ENCODE measurements at places on chromosomes 1 and 21.

DNA sequence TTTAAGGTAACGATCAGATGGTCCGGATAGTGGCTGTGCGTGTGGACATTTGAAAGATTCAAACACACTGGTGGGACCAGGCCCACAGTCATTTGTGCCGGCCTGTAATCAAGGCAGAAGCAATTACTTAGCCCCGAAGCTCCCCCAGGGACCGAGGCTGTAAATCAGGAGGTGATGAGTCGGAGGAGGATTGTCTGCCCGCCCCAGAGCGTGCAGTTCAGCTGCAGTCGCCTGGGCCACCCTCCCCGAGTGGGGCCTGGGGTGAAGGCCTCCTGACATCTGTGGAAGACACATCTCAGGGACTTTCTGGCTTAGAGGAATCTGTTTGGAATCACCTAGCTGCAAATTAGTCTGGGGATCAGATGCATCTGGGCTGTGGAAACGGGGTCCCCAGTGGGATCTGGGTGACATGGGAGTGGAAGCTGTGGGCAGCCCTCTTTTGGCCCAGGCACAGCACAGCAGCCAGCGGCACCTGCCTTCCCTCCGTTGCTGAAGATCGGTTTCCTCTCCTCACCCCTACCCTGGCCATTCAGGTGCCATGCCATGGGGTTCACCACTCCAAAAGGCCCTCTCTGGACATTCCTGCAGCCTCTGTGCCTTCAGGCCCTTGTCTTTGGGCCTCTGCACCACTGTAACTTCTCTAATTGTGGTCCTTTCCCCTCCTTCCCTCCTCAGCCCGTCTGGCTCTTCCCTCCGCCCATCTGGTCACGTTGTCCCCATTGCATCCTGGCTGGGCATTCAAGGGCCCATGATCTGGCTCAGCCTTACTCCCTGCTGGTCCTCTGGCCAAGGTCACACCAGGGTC, 25.7 kb downstream of the LHX4 start:
- DNase-seq: no peak

GRCh38 chr1:183058851-183059502, 35.8 kb downstream of the LAMC1 start:
- no peak for DNase-seq

GRCh38 chr1:177669161-177669560, 300.7 kb downstream of the SEC16B start:
- no peak for DNase-seq

- DNase-seq: no peak
Measured at GRCh38 chr21:42523211-42523610, 9.6 kb downstream of the SLC37A1 start.

DNA sequence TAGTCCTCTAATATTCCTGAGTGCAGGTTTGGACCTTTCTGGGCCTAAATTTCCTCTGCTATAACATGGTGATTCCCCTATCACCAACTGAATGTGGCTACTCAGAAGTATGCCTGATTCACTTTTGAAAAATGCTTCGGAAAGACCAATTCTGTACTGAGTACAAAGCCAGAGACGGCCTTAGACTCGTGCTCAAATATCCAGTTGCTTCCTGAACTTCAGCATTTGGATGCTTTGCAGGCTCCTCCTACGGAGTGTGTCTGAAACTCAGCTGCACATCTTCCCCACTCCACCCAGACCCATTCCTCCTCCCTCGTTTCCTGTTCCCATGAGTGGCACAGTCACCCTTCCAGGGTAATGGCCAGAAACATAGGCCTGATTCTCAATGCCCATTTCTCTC, 98.4 kb upstream of the GADD45A start:
- no peak for DNase-seq

DNA sequence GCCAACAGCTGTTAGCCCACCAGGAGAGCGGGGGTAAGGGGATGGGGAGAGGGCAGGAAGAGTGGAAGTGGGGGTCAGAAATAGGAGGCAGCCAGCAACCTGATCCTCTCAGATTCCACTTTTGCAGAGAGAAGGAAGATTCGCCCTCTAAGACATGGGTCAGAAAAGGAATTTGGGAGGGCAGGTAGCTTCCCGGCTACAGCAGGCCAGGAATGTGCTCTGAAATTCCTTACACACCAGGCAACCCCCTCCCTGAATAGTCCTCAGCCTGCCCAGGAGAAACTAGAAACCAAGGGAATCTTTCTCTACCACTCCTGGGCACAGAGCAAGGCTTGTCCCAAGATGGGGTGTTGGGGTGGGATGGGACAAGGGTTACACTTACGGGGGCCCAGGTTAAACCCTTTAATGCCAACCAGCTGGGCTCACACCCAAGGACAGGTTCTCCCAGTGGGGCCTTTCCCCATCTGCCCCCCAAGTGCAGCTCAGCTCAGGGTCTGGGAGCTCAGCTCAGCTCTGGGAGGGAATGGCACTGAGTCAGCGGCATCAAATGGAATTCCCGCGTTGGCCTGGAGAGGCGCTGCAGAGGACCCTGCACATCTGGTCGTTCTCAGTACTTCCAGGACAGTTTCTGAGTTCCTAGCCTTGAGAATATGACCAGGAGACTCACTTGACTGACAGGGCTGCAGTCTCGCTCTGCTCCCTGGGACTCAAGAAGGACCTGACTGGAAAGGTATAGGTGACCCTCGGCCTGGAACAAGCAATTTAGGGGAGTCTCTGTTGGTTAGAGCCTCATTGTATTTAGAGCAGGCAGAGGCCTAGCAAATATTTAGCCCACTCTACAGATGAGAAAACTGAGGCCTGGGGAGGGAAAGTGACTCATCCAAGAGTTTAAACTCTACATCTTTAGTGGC, 761 bp downstream of the TNNT2 start:
- DNase-seq: peak; percentile 25

DNA sequence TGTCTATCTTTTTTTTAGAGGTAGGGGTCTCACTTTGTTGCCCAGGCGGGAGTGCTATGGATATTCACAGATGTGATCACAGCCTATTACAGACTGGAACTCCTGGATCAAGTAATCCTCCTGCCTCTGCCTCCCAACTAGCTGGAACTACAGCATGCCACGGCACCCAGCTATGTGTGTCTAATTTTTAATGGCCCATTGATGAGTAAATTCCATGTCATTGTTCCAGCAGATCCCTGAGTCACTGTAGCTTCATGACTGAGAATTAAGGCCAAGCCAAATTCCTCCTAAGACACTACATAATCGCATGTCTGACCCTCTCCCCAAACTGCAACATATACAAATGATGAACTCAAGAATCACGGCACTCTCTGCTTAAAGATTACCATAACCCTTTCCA, 84.2 kb upstream of the RGS2 start:
- no peak for DNase-seq

GRCh38 chr1:38576241-38576640, 283.3 kb downstream of the RRAGC start:
- DNase-seq: no peak

GRCh38 chr1:245605480-245606156, 450.8 kb downstream of the KIF26B start:
- no peak for DNase-seq

- DNase-seq: peak; percentile 19
Measured at GRCh38 chr1:168408884-168409283, 128.2 kb downstream of the TBX19 start.

- no peak for DNase-seq
Measured at GRCh38 chr1:93433407-93433961, 14.4 kb upstream of the FNBP1L start.

DNA sequence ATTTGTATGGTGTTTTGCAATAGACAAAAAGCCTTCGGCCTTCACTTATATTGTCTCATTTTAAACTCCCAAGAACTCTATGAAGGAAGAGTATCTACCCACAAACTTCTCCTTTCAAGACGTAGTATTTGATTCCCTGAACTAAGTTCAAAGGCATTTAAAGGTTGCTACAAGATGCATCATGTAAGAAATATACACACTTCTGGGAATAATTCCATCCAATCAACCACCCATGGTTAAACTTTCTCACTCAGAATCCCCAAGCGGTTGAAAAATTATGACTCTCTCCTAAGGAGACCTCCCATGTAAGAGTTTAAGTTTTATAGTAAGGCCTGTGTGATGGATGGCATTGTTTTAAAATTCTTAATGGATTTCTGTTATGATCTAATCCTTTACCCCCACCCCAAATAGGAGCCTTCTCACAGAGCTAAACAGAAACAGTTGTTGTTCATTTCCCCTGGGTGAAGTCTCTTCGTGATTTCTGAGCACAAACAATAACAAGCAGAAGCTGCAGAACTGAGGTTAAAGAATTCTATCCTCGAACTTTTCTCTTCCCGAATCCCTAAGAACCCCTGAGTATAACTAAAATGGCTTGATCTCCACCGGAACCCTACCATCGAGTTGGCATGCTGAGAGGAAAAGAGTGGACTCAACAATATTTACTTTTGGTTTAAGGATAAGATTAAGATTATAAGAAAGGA, 185.0 kb downstream of the TGFBR3 start:
- no peak for DNase-seq

- no peak for DNase-seq
Measured at GRCh38 chr1:235017719-235018118, 110.9 kb downstream of the TOMM20 start.

DNA sequence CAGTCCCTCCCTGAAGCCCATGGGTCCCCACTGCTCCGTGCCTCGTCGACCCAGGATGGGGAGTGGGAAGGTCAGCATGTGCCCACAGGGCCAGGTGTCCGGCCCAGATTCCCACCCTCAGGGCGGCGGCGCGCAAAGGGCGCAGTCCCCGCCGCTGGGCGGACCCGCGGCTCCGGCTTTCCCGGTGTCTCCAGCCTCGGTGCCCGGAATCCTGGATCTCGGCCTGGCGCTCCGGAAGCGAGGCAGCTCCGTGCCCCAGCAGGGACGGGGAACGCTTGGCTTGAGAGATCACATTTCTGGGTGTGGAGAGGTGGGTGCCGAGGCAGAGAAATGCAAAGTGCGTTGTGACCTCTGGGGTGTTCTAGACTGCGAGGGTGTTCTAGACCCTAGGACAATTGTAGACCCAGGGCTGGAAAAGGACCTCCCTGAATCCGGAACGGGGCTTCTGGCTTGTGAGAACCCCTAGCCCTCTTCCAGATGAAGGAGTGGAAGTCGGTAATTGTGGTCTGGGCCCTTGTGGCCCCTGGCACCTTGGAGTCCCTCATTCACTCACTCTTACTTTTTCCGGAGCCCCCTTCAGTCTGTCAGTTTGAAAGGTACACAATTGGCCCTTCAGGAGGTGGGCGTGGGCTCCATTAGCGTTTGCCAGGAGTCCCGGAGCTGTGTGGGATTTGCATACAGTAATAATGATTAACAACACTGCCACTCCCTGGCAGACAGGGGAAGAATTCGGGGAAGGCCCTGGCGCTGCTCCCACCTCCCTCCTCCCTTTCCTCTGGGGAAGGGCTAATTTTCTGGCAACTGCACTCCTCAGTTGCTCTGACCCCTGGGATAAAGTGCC, 1.6 kb upstream of the KCND3 start:
- no peak for DNase-seq

GRCh38 chr21:27362249-27362648, 395.4 kb upstream of the ADAMTS5 start:
- DNase-seq: no peak

GRCh38 chr1:82160036-82160435, 359.3 kb downstream of the ADGRL2 start:
- DNase-seq: no peak

- no peak for DNase-seq
Measured at GRCh38 chr1:206048582-206048981, 4.4 kb upstream of the RHEX start.

DNA sequence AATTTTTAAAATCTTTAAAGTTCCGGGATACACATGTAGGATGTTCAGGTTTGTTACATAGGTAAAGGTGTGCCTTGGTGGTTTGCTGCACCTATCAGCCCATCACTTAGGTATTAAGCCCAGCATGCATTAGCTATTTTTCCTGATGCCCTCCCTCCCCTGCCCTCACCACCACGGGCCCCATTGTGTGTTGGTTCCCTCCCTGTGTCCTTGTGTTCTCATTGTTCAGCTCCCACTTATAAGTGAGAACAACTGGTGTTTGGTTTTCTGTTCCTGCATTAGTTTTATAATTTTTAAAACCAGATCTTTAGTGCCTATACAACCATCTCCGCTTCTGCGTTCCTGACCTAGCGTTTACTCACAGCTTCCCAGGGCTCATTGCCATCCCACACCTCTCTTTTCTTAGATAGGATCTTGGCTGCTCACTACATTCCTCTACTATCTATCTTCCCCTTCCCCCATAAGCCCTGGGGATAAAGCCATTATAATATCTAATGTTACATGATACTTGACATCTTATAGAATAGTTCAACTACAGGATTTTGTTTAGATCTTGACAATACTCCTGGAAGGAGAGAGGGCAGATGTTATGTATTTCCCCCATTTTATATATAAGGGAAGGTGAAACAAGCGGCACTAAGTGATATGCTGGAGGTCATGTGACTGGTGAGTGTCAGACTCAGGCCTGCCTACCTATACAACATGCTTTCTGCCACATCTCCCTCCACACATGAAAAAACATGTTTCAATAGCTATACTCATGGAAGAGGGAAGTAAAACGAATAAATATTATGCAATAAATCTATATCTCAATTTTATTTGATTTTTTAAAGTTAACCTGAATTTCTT, 52.3 kb upstream of the DNAJC6 start:
- no peak for DNase-seq

GRCh38 chr1:236990052-236990445, 14.2 kb downstream of the MT1HL1 start:
- no peak for DNase-seq

- DNase-seq: no peak
Measured at GRCh38 chr1:240577095-240577494, 34.9 kb downstream of the GREM2 start.

DNA sequence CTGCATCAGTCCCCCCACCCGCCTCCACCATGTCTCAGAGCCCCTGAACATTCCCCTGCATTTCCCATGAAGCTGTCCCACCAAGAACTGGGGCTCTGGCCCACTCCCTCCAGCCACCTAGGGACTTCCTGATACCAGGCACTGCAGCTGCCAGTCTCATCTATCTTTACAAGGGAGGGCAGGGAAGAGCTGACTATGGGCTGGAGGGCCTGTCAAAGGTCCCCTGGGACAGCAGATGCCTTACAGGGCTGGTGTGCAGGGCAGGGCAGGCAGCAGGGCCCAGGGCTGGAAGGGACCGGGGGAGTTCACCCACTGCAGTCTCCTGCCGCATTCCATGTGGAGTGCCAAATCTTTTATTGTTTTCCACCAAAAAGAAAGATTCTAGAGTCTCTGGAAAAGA, 17.6 kb downstream of the SHISA4 start:
- no peak for DNase-seq

Measured in MM.1S (cell line).